ENCODE measurements at places on chromosomes 4 and X.
A peak's percentile ranks its signal among the peaks of the same experiment; 100 is the strongest.

DNA sequence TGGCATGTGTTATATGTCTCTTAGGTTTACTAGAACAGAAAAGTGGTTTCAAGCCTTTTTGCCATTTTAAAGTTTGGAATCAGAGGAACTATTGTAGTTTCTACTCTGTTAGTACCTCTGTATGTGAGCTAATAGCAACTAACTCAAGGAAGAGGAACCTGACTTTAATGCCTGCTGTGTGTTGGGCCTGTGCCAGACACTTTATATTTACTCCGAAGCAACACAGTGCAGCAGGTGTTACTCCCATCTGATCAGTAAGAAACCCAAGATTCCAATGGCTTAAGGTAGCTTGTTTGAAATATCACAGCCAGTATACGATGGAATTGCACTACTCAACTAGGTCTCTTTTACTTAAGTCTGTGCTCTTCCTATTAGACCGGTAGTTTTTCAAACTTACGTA, 79.2 kb downstream of the USP9X start:
- peak; percentile 9 for DNase-seq

DNA sequence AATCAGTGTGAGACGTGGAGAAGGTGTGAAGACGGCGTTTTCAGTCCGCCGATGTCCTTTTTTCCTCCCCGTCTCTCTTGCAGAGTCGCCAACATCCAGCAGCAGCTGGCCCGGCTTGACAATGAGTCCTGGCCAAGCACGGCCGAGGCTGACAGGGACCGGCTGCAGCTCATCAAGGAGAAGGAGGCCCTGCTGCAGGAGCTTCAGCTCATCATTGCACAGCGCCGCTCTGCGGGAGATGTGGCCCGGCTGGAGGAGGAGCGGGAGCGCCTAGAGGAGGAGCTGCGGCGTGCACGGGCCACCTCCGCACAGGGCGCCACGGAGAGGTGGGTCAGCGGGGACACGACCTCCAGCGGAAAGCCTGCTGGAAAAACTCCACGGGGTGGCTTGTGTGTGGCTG, 47.1 kb upstream of the CLCN4 start:
- DNase-seq: no peak

DNA sequence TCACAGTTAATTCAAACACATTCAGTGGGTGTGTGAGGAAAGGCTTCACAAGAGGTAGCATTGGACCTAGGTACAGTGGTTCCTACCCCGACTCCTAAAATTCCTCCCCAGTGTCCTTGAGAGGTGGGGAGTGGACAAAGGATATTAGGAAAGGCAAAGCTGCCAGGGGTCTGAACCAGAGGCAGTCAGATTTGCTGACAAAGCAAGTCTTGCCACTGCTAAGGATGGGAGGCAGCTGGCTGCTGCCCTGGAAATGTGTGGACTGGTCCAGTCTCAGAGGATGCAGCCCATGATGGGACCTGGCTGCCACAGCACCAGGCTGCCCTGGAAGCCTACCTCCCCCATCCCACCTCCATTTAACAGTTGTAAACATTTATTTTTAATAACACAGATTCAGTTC, 4.1 kb upstream of the PHF8 start:
- peak; percentile 46 for DNase-seq

- DNase-seq: no peak
These were observed 122.5 kb upstream of the HCCS start for GRCh38 chrX:10988653-10989052.

GRCh38 chr4:76601791-76602190, 166.8 kb downstream of the SHROOM3 start:
- no peak for DNase-seq

DNA sequence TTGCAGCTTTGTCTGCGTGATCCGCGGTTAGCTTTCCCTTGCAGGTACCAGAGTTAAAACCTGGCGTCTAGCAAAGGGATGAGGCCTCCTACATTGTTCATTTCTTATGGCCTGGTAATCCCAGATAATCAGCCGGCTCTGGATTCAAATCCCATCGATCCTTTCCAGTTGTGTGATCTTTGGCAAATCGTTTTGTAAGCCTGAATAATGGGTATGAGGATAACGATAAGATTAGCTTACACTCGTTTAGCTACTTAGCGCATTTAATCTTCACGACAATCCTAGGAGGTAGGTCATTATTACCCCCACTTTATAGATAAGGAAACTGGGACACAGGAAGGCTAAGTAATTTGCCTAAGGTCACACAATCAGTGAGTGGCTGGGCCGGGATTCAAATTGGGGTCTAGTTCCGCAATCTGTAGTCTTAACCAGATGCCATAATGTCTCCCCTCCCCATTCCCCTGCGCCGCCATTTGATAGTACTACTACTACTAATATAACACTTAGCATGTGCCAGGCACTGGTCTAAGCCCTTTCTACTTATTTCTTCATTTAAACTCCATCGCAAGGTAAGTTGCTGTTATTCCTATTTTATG, 1.7 kb upstream of the UBA1 start:
- no peak for DNase-seq

GRCh38 chr4:15552557-15553362, 83.1 kb downstream of the CC2D2A start:
- no peak for DNase-seq

GRCh38 chrX:9071031-9071650, 37.2 kb upstream of the FAM9B start:
- no peak for DNase-seq

DNA sequence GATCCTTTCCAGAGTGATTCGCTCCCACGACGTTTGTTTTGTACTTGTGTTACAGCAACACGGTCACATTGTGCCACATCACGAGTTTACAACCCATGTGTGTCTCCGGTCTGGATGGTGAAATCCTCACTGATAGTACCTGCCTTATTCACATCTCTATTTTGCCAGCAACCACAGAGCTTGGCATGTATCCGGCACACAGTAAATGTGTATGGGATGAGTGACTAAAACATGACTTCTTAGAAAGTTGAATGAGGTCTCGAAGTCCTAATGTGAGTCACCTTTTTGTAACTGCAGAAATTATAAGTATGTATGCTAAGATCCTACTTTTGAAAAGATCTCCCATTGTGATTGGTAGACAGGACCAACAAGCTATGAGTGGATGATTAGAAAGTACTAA, 7.5 kb downstream of the STOX2 start:
- no peak for DNase-seq

DNA sequence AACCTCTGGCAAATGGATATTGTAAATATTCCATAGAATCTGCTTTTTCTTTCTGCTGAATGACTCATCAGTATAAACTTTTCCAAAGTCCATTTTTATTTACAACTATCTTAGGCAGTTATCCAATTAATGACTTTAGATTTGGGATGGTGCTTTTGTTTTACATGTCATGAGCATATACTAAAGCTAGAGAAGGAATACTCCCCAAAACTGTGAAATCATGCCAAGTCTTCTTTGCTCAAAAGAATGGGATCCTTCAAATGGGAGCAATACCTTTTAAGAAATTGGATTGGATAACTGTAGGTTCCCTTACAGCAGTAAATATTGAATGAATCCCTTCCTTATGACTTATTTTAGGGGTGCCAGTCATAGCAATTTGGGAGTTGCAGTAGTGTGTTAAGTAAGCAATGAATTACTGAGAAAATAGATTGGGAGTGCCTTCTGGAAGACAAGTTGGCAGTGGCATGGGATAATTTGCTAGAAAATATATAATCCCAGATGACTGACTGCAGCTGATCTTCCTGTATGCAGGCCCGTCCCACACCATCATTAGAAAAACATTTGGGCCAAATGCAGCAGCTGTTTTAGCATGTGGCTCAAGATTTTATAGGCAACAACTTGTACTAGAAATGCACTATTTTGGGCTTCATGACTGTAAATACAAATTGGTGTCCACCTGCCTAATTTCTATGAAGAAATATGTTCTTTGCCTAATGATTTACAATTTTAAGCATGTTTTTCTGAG, 2.8 kb downstream of the TMPRSS11D start:
- no peak for DNase-seq

GRCh38 chr4:139783741-139784484, 118.3 kb downstream of the MGST2 start:
- DNase-seq: peak; percentile 24

DNA sequence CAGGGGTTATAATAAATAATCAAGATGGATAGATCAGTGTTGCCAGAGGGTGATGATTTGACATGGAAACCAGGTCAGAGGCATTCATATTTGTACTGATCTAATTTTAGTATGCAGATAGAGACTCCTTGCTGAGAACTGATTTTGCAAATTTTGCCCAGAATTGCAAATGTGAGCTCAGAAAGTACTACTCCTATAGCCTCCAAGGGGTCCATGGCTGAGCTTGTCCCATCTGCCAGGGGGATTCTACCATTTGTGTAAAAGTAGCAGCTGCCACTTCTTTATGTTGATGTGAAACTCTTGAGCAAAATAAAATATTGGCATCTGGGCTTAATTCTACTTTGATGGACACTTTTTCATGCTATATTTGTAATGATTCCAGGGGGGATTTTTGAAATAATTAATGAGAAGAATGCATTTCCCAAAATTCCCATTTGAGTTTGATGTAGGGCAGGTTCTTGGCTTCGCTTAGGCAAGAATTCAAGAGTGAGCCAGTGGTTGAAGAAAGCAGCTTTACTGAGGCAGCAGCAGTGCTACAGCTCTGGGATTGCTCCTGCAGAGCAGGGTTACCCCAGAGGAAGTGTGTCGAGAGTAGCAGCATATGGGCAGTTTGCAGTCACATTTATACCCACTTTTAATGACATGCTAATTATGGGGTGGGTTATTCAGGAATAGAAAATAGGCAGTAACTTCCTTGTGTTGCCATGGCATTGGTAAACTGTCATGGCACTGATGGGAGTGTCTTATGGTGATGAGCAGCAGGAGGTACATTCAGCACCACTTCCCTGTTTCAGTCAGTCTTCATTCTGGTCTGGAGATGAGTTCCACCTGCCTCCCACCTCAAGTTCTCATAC, 38.7 kb upstream of the DCLK2 start:
- no peak for DNase-seq

GRCh38 chr4:138414202-138414601, 172.1 kb upstream of the SLC7A11 start:
- DNase-seq: no peak

DNA sequence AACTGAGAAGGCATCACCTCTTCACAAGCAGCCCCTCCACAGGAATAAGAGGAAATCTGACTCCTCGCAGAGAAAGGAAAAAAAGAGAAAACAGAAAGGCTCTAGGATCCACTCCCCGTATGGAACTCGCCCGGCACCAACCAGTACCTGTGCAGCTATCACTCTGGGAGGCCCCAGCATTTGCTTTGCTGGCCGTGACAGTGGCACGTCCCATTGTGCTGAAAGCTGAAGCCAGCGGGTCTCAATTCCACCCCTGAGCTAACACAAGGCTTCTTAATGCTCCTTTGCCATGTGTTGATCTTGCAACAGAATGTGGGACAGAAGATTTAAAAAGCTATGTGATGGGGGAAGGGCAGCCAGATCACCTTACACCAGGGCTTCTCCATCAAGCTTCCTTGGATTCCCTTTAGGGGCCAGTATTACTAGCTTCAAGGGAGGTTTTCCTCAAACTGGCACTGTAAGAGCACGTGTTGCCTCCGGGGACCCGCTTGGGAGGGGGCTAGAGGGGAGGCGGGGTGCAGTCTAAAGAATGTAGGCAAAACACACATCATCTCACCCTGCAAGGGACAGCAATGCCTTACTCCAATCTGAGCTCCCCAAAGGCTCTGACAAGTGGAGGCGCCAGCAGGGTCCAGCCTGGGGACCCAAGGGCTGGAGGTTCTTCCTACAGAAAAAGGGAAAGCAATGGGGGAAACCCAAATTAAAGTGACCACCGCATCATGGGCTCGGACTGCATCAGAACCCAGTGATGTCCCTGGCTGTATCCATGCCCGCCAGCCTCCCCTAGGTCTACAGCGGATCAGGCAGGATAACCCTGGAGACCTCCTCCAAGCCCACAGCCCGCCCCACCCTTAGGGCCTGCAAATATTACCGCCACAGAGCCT, 1.2 kb downstream of the USP46 start:
- DNase-seq: no peak

- DNase-seq: no peak
These were observed 143.9 kb downstream of the SHOX start for GRCh38 chrX:774536-774935.

DNA sequence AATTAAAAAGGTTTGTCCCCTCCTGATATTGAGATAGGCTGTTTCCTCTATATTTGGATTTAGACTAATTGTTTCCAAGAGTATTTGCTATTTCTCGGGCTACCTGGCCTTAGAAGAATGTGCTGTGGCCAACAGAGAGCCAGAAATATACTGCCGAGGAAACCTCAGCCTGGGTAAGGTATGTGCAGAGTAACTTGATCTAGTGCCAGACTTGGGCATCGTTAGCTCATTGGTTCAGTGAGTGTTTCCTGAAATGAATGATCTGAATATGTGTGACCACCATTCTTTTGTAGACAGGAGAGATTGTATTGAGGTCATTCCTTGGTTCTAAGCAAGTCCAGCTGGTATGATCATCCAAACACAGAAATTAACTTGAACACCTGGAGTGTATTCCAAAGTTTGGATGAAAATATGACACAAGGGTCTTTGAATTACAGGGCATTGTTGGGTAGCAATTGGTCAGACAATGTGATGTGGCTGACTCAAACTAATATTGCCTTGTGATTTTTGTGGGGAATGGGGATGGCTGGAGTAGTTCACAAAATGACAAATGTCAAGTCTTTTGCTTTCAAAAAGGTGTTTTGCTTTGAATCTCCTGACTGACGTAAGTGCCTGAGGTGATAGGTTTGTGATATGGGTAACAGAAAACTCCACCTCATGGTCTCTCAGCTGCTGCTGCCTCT, 100.2 kb upstream of the CXCL13 start:
- DNase-seq: no peak

DNA sequence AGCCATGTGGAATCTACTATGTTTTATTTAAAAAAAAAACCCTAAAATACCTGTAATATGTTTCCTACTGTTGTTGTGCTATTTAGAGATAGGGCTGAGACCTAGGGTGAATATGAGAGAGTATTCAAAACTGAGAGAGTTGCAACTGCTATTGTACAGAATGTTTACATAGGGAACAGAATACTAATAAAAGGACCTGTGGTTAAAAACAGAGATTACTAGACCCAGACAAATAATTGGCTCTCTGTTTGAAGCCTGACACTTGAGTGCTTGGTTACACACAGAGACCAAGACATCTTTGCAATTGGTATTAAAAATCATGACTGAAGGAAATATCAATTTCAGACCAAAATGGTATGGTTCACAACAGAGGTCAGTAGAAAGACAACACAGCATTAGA, 278.9 kb upstream of the GIMD1 start:
- DNase-seq: no peak
